ENCODE measurements at places on chromosomes 2 and 18. TPM values are rescaled to one million over a fixed set of nuclear protein-coding genes. Genes with fewer than 3 reads are reported as not detected.

Gene CIDEA
- not detected for polyA plus RNA-seq

Gene ZC3H6
- 0.59 TPM for polyA plus RNA-seq

Gene ZNF396
- 0.94 TPM for polyA plus RNA-seq

Gene SLC4A5
- polyA plus RNA-seq, result 0.38 TPM

Gene SLC25A52
- 0.10 TPM for polyA plus RNA-seq

Gene PTPN2
- polyA plus RNA-seq, result 25.3 TPM

Gene SCYGR4
- not detected for polyA plus RNA-seq

All from A549 (cell line).